ENCODE measurements at places on chromosomes 2 and 18.

DNA sequence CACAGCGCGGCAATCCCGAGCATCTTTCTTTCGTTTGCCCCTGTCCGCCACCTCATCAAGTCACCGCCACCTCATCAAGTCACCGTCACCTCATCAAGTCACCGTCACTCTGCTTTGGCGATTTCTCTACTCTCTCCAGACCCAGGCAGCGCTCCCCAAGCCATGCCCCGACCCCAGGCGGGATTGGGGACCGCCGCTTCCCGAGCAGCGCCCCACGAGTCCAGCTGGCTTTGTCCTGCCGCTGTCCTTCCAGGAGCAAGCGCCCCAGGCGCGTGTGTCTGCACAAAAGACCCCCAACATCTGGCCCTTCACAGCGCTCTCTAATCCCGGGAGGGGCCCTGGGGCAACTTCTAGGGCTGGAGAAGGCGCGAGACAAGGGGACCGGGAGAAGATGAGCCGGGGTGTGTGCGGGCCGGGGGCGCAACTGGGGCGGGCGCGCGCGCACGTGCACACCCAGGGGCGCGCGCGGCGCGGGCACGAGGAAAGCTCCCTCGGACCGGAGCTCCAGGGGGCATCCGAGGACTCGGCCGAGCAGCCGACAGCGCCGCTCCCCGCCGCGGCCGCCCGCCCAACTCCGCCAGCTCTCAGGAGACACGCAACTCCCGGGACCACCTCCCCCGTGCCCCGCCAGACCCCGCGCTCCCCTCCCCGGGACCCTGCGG lies 633 bp upstream of the RNF152 start:
- H3K27me3 ChIP-seq: peaks cover 13% of the 10 kb centered on the region
- peak overlapping the region; percentile 92 for H3K4me3 ChIP-seq
- H3K36me3 ChIP-seq: peaks cover 4% of the 10 kb centered on the region
- peak; percentile 59 for DNase-seq
- H3K4me1 ChIP-seq: peaks cover 7% of the 10 kb centered on the region
- H3K27ac ChIP-seq: peak overlapping the region; percentile 36

DNA sequence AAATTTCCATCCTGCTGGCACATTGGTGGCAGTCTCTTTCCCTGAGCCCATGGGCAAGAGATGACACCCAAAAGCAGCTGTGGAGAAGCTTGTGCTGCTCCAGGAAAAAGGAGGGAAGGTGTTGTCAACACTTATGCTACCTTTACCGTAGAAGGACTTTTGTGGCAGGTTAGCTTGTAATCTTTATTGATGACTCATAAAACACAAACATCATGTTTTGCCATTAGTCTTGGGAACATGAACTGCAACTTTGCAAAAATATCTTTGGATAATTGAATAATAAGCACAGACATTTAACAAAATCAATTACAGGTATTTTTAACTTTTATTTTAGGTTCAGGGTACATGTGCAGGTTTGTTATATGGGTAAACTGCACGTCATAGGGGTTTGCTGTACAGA lies 33.4 kb downstream of the DRC1 start:
- H3K27me3 ChIP-seq: peaks cover 5% of the 10 kb centered on the region
- no peaks in the 10 kb centered on the region for H3K36me3 ChIP-seq
- H3K4me3 ChIP-seq: no peak overlapping the region
- peaks cover 6% of the 10 kb centered on the region for H3K4me1 ChIP-seq
- H3K27ac ChIP-seq: no peak overlapping the region
- no peak for DNase-seq

GRCh38 chr18:62933261-62933887 lies 218.0 kb downstream of the PHLPP1 start:
- H3K4me1 ChIP-seq: no peaks in the 10 kb centered on the region
- no peak for DNase-seq
- no peak overlapping the region for H3K4me3 ChIP-seq
- no peak overlapping the region for H3K27ac ChIP-seq
- peaks cover 4% of the 10 kb centered on the region for H3K27me3 ChIP-seq
- peaks cover 16% of the 10 kb centered on the region for H3K36me3 ChIP-seq

DNA sequence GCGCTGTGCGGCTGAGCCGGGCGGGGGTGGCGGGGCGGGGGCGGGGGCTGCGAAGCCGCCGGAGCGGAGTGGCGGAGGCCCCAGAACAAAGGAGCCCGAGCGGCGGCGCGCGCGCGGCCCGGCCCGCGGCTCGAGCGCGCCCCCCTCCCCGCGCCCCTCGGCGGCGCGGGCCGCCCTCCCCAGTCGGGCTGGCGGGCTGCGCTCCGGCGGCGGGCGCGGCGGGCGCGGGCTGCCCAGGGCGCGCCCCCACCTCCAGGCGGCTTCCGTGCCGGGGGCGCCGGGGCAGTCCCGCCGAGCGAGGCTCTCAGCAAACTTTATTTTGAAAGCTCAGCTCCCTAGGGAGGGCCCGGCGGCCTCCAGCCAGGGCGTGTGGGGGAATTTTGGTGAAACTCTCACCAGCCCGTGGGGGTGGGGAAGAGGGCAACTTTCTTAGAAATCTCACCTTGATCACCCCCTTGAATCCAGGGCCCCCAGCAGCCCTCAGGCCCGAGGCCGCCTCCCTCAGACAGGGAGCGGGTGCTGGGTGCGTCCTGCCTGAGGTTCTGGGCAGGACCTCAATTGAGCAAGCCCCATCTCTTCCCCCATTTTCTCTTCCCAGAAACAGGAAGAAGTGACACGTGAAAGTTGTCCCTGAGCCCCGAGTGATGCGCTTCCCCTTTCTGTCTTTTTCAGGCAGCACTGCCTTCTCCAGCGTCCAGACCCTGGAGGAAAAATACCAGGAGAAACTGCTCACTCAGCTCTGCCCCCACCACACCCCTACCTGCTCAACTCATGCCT lies 786 bp downstream of the TET3 start:
- H3K27ac ChIP-seq: peak overlapping the region; percentile 83
- peaks cover 24% of the 10 kb centered on the region for H3K27me3 ChIP-seq
- peaks cover 45% of the 10 kb centered on the region for H3K4me1 ChIP-seq
- DNase-seq: peak; percentile 53
- peaks cover 21% of the 10 kb centered on the region for H3K36me3 ChIP-seq
- peak overlapping the region; percentile 93 for H3K4me3 ChIP-seq

DNA sequence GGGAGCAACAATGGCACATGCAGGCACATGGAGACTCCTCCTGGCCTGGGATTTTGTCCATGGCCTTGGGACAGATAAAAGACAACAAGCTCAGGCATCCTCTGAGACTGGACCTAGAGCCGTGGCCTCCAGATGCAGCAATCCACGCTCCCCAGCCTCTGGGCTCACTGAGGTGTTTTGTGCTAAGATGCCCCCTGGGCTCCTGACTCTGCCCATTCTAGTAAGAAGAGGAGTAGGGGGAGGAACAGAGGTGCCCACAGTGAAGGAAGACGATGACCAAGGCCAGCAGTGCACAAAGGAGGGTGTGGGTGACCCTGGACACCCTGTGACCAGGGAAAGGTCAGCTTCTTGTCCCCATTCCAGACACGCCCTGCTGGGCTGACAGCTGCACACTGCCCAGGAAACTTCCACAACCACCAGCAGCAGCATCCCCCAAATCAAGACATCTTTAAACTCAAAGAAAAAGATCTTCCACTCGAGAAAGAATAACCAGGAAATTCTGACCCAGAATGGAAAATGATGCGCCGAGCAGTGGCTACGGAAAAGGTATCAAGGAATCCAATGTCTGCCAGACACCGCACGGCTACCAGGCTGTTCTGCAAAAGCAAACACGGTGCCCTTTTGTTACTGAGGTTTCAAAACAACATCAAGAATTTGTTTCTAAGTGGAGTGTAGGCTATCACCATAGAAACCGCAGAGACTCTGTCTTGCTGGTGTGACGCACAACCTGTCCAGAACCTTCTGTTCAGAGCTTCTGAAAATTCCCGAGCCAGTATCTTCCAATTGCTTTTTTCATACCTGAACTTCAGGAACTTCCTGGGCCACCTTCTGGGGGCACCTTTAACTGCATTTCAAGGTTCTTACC lies 65.5 kb downstream of the ZNF516 start:
- no peak for DNase-seq
- peaks cover 5% of the 10 kb centered on the region for H3K27me3 ChIP-seq
- H3K36me3 ChIP-seq: peaks cover 25% of the 10 kb centered on the region
- no peak overlapping the region for H3K4me3 ChIP-seq

- no peak overlapping the region for H3K4me3 ChIP-seq
- H3K27ac ChIP-seq: no peak overlapping the region
- no peak for DNase-seq
- H3K27me3 ChIP-seq: peaks cover 5% of the 10 kb centered on the region
Measured at GRCh38 chr2:239983004-239983778, 42.0 kb downstream of the NDUFA10 start.

- H3K4me1 ChIP-seq: no peaks in the 10 kb centered on the region
- H3K27me3 ChIP-seq: peaks cover 10% of the 10 kb centered on the region
- H3K36me3 ChIP-seq: no peaks in the 10 kb centered on the region
Measured at GRCh38 chr18:32308493-32309120, 118.8 kb downstream of the MEP1B start.

- no peaks in the 10 kb centered on the region for H3K4me1 ChIP-seq
- no peaks in the 10 kb centered on the region for H3K36me3 ChIP-seq
- H3K27me3 ChIP-seq: peaks cover 2% of the 10 kb centered on the region
- H3K4me3 ChIP-seq: no peak overlapping the region
Measured at GRCh38 chr18:10953672-10954071, 195.7 kb downstream of the PIEZO2 start.

GRCh38 chr2:99420031-99420430 lies 69.8 kb downstream of the REV1 start:
- no peak overlapping the region for H3K4me3 ChIP-seq
- H3K27ac ChIP-seq: no peak overlapping the region
- no peak for DNase-seq

DNA sequence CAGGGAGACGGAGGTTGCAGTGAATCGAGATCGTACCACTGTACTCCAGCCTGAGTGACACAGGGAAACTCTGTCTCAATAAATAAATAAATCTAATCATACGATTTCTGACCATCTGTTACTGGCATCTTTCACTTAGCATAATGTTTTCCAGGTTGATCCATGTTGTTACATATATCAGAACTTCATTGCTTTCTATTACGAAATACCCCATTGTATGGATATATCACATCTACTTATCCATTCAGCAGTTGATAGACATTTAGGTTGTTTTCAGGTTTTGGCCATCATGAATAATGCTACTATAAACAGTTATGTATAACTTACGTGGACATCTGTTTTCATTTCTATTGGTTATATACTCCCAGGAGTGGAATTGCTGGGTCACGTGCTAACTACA lies 303.9 kb downstream of the PAX3 start:
- DNase-seq: no peak
- H3K4me1 ChIP-seq: peaks cover 2% of the 10 kb centered on the region
- H3K27ac ChIP-seq: no peak overlapping the region
- no peaks in the 10 kb centered on the region for H3K36me3 ChIP-seq
- peaks cover 4% of the 10 kb centered on the region for H3K27me3 ChIP-seq

DNA sequence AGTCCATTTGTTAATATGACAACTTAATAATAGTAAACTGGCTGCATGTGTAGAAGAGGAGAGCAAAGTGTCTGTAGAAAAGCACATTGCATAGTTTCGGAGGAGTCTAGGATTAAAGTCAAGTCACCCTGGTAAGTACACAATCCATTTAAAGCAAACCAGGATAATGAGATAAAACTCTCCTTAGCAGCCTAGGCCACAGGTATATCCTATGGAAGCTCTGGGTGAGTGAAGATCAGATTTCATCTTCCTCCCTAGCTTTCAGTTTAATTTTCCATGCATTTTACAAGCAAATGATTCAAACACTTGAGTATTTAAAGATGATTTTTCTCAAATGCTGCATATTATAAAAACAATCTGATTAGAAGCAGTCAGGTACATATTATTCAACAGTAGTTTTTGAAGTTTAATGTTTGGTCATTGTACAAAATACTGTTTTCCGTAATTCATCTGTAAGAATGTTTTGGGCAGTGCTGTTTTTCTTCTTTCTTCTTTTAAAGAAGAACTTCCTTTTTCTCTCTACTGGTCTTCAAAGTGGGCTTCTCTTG lies 10.2 kb downstream of the CERS6 start:
- no peak overlapping the region for H3K4me3 ChIP-seq
- peak overlapping the region; percentile 85 for H3K27ac ChIP-seq
- DNase-seq: no peak
- H3K36me3 ChIP-seq: no peaks in the 10 kb centered on the region
- peaks cover 57% of the 10 kb centered on the region for H3K4me1 ChIP-seq
- peaks cover 2% of the 10 kb centered on the region for H3K27me3 ChIP-seq

DNA sequence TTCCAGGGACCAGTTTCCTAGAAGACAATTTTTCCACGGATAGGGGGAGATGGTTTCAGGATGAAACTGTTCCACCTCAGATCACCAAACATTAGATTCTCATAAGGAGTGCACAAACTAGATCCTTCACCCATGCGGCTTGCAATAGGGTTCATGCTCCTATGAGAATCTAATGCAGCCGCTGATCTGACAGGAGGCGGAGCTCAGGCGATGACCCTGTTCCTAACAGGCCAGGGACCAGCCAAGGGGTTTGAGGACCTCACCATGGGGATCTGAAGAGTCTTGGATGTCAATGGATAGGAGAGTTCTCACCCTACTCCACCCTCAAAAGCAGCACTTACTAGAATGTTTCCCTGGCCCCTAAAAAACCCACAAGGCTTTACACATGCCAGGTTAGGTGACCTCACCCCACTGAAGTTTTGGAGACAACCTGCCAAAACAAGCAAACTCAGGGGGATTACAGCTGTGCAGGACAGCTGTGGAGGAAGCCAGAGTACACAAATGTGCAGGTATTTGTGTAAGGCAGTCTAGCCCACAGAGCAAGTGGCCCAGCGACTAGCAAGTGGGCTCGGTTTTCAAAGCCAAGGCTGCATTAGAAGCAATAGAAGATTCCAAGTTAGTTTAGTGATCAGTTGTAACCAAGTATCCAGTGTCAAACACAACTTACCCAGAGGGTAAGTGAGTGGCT lies 3.9 kb downstream of the EVA1A start:
- no peak overlapping the region for H3K27ac ChIP-seq
- no peak overlapping the region for H3K4me3 ChIP-seq
- peaks cover 59% of the 10 kb centered on the region for H3K4me1 ChIP-seq
- H3K36me3 ChIP-seq: peaks cover 5% of the 10 kb centered on the region

GRCh38 chr2:85551698-85552678 lies 9.3 kb downstream of the GGCX start:
- peaks cover 4% of the 10 kb centered on the region for H3K27me3 ChIP-seq
- H3K4me3 ChIP-seq: peak overlapping the region; percentile 47
- peak; percentile 85 for DNase-seq
- peaks cover 53% of the 10 kb centered on the region for H3K36me3 ChIP-seq

DNA sequence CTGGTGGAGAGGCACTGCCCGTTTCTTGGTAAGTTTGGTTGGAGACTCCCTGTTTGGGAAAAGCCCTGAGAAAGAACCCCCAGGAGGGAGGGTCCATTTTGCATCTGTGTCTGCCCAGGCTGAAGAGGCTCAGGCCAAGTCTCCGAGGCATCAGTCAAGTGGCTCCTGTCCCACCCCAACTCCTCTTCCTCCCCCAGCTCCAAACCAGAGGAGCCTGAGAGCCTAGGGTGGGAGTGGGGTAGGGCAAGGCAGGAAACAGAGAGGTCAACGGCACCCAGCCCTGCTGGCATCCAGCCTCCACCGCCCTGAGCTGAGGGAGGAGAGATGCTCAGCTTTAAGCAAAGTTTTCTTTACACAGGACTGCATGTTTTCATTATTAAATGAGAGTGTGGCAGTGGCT lies 38.2 kb downstream of the CYP27C1 start:
- peaks cover 23% of the 10 kb centered on the region for H3K4me1 ChIP-seq
- no peak overlapping the region for H3K27ac ChIP-seq
- no peak for DNase-seq
- H3K4me3 ChIP-seq: no peak overlapping the region
- no peaks in the 10 kb centered on the region for H3K36me3 ChIP-seq
